Activated CD8-positive, alpha-beta memory T cell treated with anti-CD3 and anti-CD28 coated beads for 1 hour (primary cell): ENCODE measurements at places on chromosomes 6 and 20.

GRCh38 chr6:129508477-129509145, 201.4 kb downstream of the ARHGAP18 start:
- DNase-seq: no peak

DNA sequence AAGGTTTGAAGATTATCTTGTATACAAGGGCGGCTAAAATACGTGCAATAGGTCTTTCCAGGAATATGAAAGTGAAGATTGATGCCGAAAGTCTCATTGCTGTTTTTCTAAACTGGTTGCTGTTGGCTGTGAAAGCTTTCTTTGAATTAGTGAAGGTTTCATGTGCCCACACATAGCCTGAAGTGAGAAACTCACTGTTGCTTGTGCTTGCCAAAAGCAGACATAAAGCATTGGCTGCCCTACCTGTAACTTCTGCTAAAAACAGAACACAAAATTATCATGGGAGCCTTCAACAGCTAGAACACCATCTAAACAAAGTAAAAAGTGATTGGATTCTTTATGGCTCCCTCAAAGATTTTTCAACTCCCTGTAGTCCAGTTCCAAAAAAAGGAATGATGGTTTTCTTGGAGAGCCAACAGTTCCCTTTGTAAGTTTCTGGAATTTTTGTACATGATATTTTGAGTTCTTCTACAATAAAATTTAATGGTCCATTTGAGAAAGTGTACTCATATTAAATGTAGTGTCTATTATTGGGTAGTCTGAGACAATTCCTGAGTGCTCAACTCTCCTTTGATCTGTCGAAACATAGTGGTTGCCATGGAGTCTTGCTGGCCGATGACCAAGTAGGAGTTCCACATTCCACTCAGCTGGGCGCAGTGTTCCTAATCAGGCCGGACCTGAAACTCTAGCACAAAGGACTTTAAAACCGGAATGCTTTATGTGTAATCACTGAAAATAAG, 68.5 kb downstream of the PLEKHG1 start:
- DNase-seq: no peak

GRCh38 chr20:5913166-5913565, 37.2 kb downstream of the TRMT6 start:
- DNase-seq: no peak

DNA sequence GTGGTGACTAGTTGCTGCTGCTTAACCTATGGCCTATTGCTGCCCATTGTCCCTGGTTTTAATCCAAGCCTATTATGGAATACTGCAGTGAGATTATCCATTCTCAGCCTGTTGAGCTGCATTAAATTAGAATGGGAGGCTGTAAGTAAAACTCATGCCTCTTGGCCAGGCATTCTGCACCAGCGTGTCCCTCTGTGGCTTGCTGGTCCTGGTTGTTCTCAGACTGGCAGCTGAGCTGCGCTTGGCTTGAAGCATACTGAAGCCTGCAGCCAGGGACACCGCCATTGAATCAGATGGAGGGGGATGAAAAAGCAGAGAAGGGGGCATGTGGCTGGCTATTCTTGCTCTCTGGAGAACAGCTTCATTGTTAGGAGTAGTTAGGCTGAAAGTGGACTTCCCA, 15.6 kb downstream of the LRRN4 start:
- no peak for DNase-seq

DNA sequence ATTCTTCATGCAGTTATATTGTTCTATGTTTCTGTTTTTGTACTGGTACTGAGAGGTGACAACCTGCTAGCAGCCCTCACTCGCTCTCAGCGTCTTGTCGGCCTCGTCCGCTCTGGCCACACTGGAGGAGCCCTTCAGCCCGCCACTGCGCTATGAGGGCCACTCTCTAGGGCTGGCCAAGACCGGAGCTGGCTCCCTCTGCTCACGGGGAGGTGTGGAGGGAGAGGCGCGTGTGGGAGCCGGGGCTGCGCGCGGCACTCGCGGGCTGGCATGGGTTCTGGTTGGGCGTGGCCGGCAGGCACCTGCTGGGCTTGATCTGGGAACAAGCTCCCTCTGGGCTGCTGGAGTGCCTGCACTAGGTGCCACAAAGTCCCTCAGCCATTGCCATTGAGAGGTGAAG, 1323.8 kb upstream of the EYS start:
- no peak for DNase-seq

DNA sequence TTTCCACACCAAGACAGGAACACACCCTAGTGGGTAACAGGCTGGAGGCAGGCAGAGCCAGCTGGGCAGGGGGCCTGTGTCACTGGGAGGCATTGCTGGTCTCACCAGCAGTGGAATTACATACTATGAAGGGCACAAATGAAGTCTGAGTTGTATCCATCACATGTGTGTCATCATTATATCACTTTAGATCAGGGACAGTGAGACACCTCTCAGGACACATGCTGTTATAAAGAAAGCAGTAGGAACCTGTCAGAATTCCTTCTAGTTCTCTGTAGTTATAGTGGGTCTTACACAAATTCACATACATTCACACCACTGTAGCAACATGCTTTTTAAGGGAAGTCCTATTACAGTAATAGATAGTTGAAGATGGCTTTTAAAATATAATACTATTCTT, 63.5 kb upstream of the FYN start:
- DNase-seq: no peak
